ENCODE measurements at places on chromosomes 12 and 14.

GRCh38 chr14:77309131-77309530 lies 11.6 kb downstream of the POMT2 start:
- no peak for DNase-seq

- no peak for DNase-seq
Measured at GRCh38 chr12:121549075-121549474, 31.7 kb downstream of the KDM2B start.

- no peak for DNase-seq
Measured at GRCh38 chr12:67088401-67089118, 180.6 kb upstream of the CAND1 start.

DNA sequence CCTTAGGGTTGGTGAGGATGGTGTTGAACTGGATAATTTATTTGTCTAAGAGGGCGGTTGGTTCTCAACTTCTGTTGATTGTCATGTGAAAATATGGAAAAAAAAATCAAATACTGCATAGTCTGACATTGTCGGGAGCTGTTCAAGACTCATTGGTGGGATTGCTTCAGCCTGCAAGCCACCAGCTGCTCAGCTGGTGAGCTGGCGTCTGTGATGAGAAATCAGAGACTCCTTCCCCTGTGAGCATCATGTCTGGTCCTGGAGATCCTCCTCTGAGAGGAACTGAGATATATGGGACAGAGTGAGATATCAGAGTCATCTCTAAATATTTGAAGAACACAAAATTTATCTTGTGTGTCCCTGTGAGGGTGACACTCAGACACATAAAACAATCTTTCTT lies 49.9 kb downstream of the TRIM9 start:
- DNase-seq: no peak

- no peak for DNase-seq
Measured at GRCh38 chr14:96676166-96676565, 121.0 kb upstream of the VRK1 start.

GRCh38 chr12:62893276-62893675 lies 41.7 kb downstream of the PPM1H start:
- no peak for DNase-seq

- peak; percentile 45 for DNase-seq
Measured at GRCh38 chr12:119870457-119870856, 6.7 kb downstream of the CIT start.
